ENCODE measurements at places on chromosomes 2 and 18.
A peak's percentile ranks its signal among the peaks of the same experiment; 100 is the strongest.

- DNase-seq: no peak
Measured at GRCh38 chr2:137547842-137548241, 416.4 kb upstream of the HNMT start.

GRCh38 chr18:63069496-63069895 is 250.1 kb downstream of the BCL2 start:
- DNase-seq: no peak

DNA sequence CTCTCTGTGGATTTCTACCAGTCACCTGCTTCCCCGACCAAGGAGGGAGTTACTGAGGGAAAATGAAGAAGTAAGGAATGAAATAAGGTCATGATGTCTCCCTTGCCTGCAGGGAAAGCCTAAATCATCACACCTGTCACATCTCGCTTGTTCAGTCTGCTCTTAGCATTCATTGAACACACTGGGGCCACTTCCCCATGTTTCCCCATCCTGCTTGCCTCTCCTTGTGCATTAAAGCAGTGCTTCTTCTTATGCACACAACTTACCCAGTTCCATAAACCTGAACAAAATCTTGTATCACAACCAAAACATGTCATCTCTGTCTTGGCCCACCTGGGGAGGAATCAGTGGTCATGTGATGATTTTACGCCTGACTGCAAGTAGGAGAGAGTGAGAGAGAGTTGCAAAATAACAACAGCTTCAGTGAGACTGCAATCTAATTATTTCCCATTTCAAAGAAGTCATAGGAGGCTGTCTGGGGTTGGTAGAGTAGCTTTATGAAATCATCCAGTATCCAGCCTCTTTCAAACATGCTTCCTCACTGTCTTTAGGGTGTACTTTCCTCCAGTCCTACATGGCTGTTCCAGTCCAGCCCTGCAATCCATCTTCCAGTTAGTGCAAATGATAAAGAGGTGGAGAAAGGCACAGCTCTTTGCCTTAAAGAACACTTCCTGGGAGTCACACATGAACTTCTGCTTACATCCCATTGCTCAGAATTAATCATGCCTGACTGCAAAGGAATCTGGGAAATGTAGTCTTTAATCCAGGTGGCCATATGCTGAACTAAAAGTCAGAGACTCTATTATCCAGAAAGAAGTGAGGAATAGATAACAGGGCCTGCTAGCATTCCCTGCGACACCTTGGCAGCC is 220.1 kb downstream of the HAUS1 start:
- peak; percentile 25 for DNase-seq

DNA sequence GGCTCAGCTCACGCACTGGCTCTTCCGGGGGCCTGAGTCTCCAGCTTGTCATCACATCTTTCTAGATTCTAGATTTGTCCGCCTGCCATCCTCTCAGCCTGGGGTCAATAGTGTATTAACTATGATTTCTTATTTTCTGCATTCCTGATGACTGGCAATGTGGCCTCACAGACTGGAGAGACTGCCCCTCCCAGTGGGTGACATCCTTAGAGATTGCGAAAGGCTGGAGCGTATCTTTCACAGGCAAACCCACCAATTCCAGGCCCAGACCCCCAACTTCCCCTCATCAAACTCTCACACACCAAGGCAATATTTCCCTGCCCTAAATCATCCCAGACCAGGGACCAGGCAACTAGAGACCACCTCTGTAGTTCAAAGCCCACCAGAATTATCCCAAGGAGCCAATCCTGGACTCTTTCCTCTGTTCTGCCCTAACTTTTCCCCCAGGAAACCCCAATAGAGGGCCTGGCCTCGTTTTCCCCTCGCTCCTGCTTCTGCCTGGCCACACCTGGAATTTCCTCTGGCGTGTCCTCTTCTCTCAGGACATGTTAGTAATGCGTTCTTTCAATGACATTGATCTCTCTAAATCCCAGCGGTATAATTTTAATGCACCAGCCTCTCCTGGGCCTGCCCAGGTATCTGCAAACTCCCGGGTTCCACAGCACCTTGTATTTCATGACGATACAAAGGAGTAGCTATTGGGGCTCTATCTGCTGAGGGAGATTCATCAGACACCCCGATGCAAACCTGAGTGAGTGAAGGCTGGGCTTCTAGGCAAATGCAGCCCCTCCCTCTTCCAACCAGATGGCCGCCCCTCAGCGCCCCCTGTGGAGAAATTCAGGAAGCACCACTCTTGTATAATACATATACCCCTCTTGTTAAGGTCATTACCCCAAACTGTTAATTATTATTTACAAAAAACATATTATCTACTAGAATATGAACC is 2.4 kb upstream of the KCNF1 start:
- no peak for DNase-seq

GRCh38 chr18:74611765-74612164 is 14.1 kb downstream of the ZNF407 start:
- DNase-seq: no peak
